CD4-positive, alpha-beta T cell treated with Interleukin-21 for 1 hour (primary cell): ENCODE measurements at places on chromosomes 16 and 17.
A peak's percentile ranks its signal among the peaks of the same experiment; 100 is the strongest.

DNA sequence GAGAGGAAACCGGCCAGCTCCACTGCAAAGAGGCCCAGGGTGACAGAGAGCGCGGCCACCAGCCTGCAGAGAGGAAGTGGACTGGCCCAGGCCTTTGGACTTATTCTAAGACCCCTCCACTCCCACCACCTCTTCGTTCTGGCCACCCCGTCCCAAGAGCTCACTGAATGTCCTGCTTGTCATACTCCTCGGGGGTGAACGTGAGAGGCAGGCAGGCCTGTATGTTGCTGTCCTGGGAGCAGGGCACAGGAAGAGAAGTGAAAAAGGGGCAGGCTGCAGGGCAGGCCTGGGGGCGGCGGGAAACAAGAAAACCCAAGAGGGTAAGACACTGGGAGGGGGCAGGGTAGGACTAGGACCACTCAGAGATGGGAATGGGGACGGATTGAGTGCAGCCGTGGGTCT, 384 bp downstream of the TMEM107 start:
- no peak for DNase-seq

DNA sequence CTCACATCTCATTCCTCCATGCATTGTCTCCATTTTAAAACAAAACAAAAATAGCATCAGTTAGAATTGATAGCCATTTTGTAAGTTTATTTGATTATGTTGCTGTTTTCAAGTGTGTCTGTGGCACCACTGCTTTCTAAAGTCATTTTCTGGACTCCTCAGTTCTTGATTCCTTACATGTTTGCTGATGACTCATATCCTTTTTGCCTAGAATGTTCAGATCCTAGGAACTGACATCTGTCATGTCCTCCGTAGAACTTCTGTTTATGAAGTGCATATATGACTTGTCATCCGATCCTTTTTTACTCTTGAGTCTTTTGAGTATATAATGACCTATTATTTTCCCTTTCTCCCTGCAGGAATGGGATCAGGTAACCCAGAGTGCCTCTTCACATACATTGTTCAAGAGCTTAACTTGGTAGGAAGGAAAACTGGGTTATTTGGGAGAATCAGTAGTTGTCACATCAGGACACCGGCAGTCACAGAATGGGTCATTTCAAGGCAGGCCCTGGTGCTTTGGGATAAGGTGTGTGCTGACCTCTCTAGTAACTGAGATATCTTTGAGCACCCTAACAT, 69.2 kb downstream of the MAP2K4 start:
- DNase-seq, result no peak

DNA sequence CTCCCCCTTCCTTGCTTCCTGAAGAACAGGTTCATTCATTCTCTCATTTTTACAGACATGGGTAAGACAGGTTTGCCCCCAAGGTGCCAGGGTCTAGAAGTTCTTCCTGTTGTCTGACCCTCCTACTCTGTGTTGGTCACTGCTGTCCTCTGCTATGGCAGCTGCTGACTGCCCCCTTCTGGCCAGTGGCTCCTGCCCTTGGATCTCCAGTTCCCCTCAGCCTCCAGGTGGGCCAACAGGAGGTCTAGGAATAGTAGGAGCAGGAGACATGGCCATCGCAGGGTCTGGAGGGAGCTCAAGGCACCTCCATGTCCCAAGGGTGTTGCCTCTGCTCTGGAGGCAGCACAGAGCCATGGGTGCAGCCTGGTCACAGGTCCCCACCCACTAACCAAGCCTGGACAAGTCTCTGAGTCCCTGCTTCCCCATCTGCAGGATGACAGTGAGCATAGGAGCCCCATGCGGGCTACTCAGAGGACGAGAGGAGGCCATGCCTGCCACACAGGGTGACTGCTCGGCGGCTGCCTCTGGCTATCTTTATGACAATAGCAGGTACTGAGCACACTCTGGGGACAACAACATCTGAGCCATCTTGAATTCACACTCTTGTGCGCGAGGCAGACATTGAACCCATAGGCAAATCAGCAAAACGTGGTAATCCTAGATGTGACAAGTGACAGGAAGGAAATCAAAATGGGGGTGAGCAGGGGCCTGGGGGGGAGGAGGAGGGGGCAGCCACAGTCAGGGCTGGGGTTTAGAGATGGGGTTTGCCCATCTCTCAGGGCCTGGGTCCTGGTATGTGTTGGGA, 27.0 kb upstream of the NXPH3 start:
- DNase-seq, result no peak

GRCh38 chr16:69143116-69143515, 10.7 kb downstream of the UTP4 start:
- DNase-seq, result no peak

DNA sequence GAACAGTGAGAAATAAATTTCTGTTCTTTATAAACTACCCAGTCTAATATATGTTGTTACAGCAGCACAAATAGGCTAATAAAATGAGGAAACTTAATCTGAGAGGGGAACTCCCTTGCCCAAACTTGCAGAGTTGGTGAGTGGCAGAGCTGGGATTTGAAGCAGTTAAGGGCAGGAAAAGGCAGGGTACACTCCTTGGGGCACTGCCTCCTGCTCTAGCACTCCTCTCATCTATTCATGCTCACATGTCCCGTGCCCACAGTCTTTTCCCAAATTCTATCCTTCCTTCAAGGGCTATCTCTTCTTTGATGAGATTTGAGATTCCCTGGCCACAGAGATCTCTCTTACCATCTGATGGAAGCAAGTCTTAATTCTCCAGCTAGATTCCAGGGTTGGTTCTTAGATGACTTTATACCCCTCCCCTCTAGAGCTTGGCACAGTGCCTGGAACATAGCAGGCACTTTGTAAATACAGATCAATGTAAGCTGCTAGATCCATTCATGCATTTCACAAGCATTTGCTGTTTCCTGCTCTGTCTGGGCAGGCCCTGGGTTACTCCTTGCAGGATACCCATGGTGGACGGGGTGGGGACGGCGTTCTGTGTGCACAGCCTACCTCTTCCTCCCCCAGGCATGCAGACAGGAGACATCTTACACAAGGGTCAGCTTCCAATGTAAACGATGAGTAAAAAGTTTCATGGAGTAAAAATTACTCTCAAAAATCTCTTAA, 39.2 kb upstream of the ABCC12 start:
- DNase-seq, result no peak

- no peak for DNase-seq
Measured at GRCh38 chr16:53922067-53922806, 218.3 kb downstream of the FTO start.

DNA sequence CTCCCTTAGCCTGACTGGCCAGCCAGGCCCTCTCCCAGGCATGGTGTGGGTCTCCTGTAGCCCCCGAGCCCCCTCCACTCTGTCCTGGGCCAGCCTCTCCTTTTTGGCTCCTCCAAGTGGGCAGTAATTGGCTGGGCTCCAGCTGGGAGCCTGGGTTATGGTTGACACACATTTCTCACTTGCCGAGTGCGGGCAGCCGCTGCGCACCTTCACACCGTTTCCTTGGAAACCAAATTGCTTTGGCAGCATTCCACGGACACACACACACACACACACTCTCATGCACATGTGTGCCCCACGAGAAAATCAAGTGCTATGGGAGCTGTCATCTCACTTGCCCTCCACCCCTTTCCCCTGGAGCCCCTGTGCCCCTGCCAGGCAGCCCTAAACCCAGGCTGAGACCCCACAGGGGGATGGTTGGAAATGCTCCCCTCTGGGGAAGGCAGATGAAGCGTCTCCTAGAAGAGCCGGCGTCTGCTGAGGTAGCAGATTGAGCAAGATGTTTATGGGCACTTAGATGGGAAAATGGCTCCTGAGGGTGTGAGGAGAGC, 402.7 kb upstream of the TNRC6C start:
- no peak for DNase-seq

GRCh38 chr16:22674832-22675191, 139.2 kb upstream of the HS3ST2 start:
- DNase-seq, result no peak

DNA sequence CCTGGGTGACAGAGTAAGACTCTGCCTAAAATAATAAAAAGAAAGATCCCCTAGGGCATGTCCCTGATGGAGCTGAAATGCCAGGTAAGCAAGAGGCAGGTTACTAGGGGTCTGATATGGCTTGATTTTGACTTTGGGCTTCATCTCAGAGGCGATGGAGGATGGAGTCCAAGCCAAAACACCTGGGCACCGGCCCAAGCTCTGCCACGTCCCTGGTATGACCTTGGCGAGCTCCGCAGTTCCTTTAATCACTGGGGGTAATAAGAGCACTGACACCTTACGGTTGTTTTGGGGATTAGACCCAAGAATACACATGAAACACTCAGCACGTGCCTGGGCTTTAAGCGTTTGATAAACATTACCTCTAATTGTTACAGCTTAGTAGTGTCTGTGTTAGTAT, 350.8 kb upstream of the HSBP1 start:
- DNase-seq, result no peak

- no peak for DNase-seq
Measured at GRCh38 chr17:35076874-35077273, 13.4 kb upstream of the RFFL start.

GRCh38 chr16:81231014-81231413, 7.5 kb upstream of the BCO1 start:
- no peak for DNase-seq

DNA sequence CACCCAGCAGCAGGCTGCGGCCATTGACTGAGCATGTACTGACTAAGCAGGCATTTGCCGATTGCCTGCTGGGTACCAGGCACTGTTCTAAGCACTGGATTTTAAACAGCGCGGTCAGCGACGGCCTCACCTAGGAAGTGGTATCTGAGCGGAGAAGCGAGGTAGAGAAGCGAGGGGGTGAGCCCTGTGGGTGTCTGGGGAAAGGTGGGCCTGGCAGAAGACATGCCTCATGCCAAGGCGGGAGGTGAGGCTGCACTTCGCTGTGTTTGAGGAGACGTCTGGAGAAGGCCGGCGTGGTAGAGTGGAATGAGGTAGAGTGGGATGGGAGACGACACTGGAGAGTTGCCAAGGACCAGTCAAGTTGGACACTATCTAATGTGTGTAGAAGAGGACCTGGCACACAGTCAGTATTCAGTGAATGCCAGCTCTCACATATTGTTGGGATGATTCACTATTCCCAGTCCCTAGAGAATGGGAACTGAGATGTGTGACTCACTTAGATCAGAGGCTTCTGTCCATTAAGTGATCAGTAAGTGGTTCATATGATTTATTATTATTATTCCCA, 14.4 kb downstream of the SYCE1L start:
- no peak for DNase-seq

- DNase-seq, result no peak
Measured at GRCh38 chr16:22225060-22225459, 19.0 kb downstream of the EEF2K start.

DNA sequence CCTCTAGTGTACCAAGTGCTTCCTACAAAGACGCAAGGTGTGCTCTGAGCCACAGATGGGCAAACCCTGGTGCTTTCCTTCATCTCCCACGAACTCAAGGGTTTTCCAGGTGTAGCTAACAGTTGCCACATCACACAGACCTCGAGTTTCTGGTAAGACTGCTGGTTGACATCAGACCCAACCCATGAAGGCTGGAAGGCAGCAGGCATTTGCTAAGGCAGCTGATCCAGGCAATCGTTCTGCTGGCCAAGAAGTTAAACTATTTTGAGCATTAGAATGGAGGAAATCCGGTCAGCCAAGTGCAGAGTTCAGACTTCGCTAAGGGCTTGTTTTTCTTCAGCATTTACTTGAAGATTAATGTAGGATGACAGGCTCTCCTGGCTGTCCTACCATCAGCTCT, 11.5 kb downstream of the HAS3 start:
- no peak for DNase-seq

- no peak for DNase-seq
Measured at GRCh38 chr16:67088551-67088950, 21.2 kb upstream of the PHAF1 start.

DNA sequence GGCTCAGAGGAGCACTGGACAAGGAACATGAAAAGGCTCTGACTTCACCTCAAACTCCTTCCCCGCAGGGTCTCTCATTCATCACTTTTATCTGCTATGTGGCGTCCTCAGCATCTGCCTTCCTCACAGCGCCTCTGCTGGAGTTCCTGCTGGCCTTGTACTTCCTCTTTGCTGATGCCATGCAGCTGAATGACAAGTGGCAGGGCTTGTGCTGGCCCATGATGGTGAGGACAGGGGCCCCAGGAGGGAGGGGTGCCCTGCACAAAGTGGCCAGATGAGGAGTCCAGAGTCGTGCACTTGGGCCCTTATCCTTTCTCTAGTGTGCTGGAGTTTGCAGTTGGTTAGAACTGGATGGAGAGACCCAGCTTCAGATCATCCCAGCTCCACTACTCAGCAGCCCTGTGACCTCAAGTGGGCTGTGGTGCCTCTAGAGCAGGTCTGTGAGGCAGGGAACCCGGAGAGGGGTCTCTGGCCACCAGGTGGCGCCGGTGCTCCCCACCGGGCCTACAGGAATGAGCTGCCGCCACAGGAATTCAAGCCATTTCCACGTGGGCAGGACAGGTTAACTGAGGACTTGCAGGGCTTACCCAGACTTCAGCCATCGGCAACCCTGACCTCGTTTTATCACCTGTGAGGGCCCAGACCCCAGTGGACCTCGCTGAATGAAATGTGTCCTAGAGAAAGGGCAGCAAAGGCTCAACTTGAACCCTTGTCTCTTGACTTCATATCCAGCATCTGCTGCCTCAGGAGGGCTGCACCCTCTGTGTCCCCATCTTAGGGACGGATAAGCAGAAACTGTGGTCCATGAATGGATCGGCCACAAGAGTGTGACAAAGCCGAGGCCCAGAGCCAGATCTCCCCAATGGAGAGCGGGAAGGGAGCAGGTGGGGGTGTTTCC, 4.0 kb downstream of the CMTM3 start:
- DNase-seq, result peak; percentile 83

GRCh38 chr17:62119373-62119772, 54.3 kb upstream of the MED13 start:
- DNase-seq, result no peak

DNA sequence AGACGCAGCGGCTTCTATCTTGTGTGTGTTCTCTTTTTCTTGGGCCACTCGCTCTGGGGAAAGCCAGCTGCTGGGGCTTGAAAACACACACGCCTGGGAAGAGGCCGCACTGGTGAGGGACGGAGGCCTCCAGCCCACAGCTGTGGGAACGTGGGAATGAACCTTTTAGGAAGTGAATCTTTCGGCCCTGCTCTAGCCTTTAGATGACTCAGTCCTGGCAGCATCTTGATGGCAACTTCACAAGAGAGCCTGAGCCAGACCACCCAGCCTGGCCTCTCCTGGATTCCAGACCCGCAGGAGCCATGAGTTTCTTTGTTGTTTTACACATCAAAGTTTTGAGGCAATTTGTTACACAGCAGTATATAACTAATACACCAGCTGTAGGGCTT, 2.2 kb upstream of the PDPK1 start:
- no peak for DNase-seq

GRCh38 chr17:60110586-60110985, 31.9 kb upstream of the HEATR6 start:
- no peak for DNase-seq

- no peak for DNase-seq
Measured at GRCh38 chr17:82399601-82400101, 18.5 kb upstream of the HEXD start.

- DNase-seq, result no peak
Measured at GRCh38 chr17:80970762-80971703, 20.6 kb upstream of the CHMP6 start.
